ENCODE measurements at places on chromosomes 6 and 20.

GRCh38 chr6:37618916-37619590, 78.6 kb downstream of the MDGA1 start:
- DNase-seq: no peak

GRCh38 chr6:106763361-106763760, 134.0 kb downstream of the QRSL1 start:
- DNase-seq: no peak

DNA sequence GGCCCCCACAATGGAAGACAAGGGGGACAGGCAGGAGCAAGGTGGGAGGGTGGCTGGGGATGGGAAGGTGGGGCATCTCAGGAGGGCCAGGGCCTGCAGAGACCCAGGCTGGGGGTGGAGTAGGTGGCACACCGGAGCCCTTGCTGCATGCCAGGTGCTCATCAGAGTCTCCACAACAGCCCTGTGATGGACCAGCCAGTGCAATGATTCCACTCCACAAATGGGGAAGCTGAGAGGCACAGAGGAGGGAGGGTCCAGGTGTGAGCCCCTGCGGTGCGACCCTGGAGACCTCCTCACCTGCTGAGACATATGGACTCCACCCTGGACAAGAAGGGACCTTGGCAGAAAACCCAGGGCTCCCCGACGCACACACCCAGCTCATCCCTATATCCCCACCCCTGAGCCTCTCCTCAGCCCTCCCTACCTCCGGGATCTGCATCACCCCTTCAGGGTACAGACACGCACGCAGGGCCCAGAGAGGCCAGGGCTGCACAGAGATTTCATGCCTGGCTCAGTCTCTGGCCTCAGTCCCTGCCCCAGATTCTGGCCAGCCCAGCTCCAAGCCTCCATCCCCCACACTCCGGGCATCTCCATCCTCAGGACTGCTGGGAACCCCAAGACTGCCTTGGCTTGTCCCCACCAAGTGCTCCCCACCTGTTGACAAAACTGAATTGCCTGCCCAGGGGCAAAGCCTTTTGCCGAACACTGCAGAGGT, 7.1 kb upstream of the GRM4 start:
- DNase-seq: no peak

- DNase-seq: no peak
Measured at GRCh38 chr6:157479464-157480303, 98.7 kb downstream of the ZDHHC14 start.

GRCh38 chr6:24125980-24126379, at the start of gene NRSN1:
TSS of gene NRSN1 (plus strand) at chr6:24126215. CDS start at chr6:24134328, 8,113 bp downstream.
- no peak for DNase-seq

- DNase-seq: no peak
Measured at GRCh38 chr20:52965819-52966218, 6.3 kb upstream of the TSHZ2 start.

GRCh38 chr6:142975365-142975764, 30.4 kb upstream of the HIVEP2 start:
- DNase-seq: no peak

DNA sequence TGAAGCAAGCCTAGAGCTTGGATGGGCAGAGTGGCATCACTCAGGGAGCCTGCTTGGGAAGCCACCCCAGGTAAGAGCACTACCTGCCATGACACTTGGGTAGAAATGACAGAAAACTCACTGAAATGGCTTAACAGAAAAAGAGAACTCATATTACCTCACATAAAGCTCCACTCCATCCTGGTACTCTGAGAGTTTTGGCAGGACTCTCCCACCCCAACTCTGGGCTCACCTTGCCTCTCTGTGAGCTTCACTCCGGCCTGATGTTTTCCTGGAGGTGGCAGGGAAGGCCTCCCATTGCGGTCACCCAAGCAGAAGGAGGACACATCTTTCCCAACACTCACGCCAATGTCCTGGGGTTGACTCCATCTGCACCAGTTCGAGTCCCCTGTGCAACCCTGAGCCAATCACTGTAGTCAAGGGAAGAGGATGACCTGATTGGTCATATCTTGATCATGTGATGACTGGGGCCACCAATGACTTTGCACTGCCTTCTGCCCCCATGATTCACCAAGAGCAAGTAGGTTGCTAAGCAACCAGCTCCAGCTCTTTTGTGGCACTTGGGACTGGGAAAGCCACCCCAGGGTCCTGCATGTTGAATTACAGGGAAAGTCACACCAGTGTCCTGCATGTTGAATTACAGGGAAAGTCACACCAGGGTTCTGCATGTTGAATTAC, 446.1 kb upstream of the SULF2 start:
- DNase-seq: no peak

- DNase-seq: no peak
Measured at GRCh38 chr20:44678990-44679611, 27.6 kb upstream of the ADA start.

DNA sequence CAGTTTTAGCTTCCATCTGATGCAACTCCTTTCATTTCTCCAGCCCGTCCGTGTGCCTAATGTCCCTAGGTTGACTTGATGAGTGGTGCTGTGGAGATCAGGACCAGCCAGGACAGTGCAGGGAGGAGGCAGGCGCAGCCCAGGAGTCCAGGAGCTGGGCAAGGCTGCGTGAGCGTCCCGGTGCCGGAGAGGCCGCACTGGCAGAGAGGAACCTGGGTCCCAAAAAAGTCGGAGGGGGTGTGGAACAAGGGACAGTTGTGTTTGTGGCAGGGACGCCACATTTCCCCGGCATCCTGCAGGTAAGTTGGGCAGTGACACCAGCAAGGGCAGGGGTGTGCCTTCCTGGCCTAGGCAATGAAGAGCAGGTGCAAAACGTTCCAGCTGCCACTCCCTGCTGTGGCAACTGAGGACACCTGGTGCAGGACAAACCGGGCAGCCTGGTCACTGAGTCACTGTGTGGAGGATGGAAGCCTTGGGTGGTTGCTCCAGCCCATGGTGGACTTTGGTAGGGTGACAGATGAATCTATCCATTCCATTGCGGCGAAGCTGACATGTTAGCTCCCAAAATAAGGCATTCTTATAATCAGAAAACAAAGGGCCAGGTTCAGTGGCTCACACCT, 53.2 kb downstream of the RAMACL start:
- no peak for DNase-seq

All from activated CD4-positive, alpha-beta T cell treated with anti-CD3 and anti-CD28 coated beads for 1 hour (primary cell).